ENCODE measurements at places on chromosomes 12 and 14.

- DNase-seq, result no peak
Observed at GRCh38 chr12:120690978-120691377, 4.0 kb downstream of the MLEC start.

- DNase-seq, result peak; percentile 8
Observed at GRCh38 chr14:79279645-79280597, 931.4 kb downstream of the DIO2 start.

- no peak for DNase-seq
Observed at GRCh38 chr14:34039428-34040047, 88.7 kb upstream of the EGLN3 start.

GRCh38 chr12:123983822-123984485 lies 10.9 kb downstream of the ZNF664 start:
- peak; percentile 79 for DNase-seq

- no peak for DNase-seq
Observed at GRCh38 chr12:18054925-18055619, 34.9 kb downstream of the RERGL start.

- no peak for DNase-seq
Observed at GRCh38 chr12:105575235-105575634, 244.7 kb downstream of the C12orf75 start.

Measured in fibroblast of mammary gland (primary cell).